ENCODE measurements at places on chromosomes 5 and 9.

DNA sequence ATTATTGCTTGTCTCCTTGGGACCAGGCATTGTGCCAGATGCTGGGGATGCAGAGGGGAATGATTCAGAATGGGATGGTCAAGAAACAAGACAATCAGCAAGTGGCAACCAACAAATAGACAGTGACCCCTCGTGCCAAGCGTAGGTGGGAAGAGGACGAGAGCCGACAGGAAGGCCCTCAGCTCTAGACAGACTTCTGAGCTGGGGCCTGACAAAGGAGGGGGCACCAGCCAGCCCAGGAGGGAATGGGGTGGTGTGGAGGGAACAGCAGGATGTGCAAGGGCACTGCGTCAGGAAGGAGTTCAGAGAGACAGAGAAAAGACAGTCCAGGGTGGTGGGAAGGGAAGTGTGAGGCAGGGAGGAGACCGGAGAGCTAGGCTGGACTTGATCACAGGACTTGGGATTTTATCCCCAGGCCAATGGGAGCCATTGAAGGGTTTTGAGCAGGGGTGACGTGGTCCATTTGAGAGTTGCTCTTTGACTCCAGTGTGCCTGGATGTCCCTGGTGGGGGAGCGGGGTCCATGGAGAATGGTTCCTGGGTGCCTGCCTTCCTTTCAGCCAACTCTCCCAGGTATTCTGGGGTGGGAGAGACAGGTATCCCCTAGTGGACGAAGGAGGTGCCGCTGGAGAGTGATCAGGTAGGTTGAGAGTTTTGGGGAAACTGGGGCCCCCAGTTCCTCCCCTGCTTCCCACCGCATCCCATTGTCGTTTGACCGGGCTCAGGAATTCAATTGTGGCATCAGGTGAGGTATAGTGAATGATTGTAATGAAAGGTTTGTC is 79.3 kb upstream of the ZNF618 start:
- H3K36me3 ChIP-seq = no peaks in the 10 kb centered on the region
- H3K4me1 ChIP-seq = no peaks in the 10 kb centered on the region
- H3K4me3 ChIP-seq = no peak overlapping the region

DNA sequence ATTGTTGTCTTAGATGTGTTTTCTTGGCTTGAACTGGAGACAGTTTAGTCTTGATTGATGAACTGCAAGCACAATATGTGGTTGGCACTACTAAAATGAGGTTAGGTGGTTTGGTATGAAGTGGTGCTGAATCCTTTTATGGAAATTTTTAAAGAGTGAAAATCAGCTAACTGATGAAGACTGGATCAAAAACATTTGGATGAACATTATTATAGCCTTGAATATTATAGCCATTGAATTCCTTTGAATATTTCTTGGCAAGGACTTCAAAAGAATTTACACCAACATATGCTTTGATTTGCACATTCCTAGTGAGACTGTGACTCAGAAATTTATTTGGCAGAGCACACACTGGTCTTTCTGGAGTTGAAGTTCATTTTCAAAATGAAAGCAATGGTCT is 318.3 kb downstream of the CHSY3 start:
- H3K36me3 ChIP-seq = no peaks in the 10 kb centered on the region
- no peak for DNase-seq
- H3K27ac ChIP-seq = no peak overlapping the region
- H3K4me1 ChIP-seq = no peaks in the 10 kb centered on the region
- no peak overlapping the region for H3K4me3 ChIP-seq

- H3K27me3 ChIP-seq = no peaks in the 10 kb centered on the region
- peaks cover 48% of the 10 kb centered on the region for H3K36me3 ChIP-seq
- no peak overlapping the region for H3K27ac ChIP-seq
- no peak for DNase-seq
- no peaks in the 10 kb centered on the region for H3K4me1 ChIP-seq
Observed at GRCh38 chr9:111914749-111915424, 18.3 kb downstream of the UGCG start.

DNA sequence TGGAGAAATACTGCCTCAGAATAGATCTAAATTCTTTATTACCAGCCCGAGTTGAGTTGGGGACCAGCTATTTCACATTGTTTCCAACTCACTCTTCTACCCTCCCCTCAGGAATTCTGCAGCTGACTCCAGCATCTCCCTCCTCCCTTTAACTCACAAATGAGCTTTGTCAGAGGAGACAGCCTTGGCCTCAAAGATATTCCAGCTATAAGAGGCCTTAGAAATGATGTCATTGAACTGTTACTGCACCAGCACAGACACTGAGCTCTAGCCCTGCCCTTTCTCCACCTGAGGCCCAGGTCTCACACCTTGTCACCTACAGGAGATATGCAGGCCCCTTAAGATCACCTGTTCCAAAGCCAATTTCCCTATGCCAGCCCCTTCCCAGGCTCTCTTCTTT is 78.4 kb upstream of the ATP10B start:
- H3K27me3 ChIP-seq = no peaks in the 10 kb centered on the region
- no peaks in the 10 kb centered on the region for H3K4me1 ChIP-seq
- H3K27ac ChIP-seq = no peak overlapping the region
- DNase-seq = no peak
- H3K36me3 ChIP-seq = no peaks in the 10 kb centered on the region

- no peaks in the 10 kb centered on the region for H3K36me3 ChIP-seq
- no peak for DNase-seq
- H3K4me3 ChIP-seq = no peak overlapping the region
- no peak overlapping the region for H3K27ac ChIP-seq
- no peaks in the 10 kb centered on the region for H3K27me3 ChIP-seq
- peaks cover 9% of the 10 kb centered on the region for H3K4me1 ChIP-seq
Observed at GRCh38 chr5:53319315-53319714, 161.1 kb upstream of the FST start.

GRCh38 chr9:119375892-119376291 is 6.7 kb upstream of the BRINP1 start:
- H3K4me3 ChIP-seq = no peak overlapping the region
- no peaks in the 10 kb centered on the region for H3K4me1 ChIP-seq
- no peaks in the 10 kb centered on the region for H3K36me3 ChIP-seq
- H3K27ac ChIP-seq = no peak overlapping the region

- no peak for DNase-seq
- no peaks in the 10 kb centered on the region for H3K36me3 ChIP-seq
- no peak overlapping the region for H3K27ac ChIP-seq
- H3K4me3 ChIP-seq = no peak overlapping the region
- peaks cover 30% of the 10 kb centered on the region for H3K4me1 ChIP-seq
Observed at GRCh38 chr5:127699416-127699815, 3.8 kb upstream of the CCDC192 start.

DNA sequence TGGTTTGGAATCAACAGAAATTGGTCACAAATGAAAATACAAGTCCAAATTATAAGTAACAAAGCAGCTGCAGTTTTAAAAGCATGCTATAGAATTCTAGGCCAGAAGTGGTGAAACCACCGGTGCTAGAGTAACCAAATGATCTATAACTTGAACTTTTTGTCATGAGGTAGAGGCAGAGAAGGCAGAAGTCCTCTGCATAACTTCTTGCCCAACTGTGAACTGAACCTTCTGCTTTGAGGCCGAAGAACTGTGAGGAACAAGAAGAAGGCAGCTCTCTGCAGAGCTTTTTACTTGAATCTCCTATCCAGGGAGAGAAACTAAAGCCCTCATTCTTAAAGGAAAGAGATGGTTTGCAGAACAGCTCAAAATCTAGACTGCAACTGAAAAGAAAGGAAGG is 36.2 kb upstream of the TENT2 start:
- no peaks in the 10 kb centered on the region for H3K36me3 ChIP-seq
- no peaks in the 10 kb centered on the region for H3K4me1 ChIP-seq
- H3K4me3 ChIP-seq = no peak overlapping the region
- no peaks in the 10 kb centered on the region for H3K27me3 ChIP-seq
- no peak overlapping the region for H3K27ac ChIP-seq

GRCh38 chr9:16120727-16121126 is 567.9 kb downstream of the CCDC171 start:
- H3K36me3 ChIP-seq = no peaks in the 10 kb centered on the region
- peaks cover 31% of the 10 kb centered on the region for H3K4me1 ChIP-seq
- no peak for DNase-seq
- no peak overlapping the region for H3K4me3 ChIP-seq
- H3K27ac ChIP-seq = peak overlapping the region; percentile 89

DNA sequence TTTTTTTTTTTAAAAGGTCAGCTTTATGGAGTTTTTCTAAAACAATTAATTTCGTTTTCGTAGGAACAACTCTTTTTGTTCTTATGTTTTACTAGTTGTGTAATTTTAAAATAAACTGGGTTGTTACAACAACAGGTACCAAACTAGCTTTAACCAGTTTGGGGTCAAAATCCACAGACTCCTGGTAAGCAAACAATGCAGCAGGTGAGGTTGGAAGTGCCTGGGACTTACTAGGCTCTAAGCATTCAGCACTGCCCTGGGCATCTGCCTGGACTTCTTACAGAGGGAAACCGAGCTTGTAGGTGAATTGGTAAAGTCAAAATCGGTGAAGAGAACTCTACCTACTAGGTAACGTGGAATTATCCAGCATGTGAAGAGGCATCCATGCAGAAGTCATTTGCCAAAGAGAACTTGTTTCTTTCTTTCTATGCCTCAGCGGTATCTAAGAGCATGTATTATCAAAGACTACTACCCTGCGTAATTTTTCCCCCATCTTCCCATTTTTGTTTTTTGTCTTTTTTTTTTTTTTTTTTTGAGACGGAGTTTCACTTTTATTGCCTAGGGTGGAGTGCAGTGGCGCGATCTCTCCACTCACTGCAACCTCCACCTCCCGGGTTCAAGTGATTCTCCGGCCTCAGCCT is 145.4 kb downstream of the KCTD16 start:
- DNase-seq = no peak
- H3K4me3 ChIP-seq = no peak overlapping the region
- peaks cover 4% of the 10 kb centered on the region for H3K27me3 ChIP-seq
- no peaks in the 10 kb centered on the region for H3K4me1 ChIP-seq
- H3K36me3 ChIP-seq = no peaks in the 10 kb centered on the region
- no peak overlapping the region for H3K27ac ChIP-seq

DNA sequence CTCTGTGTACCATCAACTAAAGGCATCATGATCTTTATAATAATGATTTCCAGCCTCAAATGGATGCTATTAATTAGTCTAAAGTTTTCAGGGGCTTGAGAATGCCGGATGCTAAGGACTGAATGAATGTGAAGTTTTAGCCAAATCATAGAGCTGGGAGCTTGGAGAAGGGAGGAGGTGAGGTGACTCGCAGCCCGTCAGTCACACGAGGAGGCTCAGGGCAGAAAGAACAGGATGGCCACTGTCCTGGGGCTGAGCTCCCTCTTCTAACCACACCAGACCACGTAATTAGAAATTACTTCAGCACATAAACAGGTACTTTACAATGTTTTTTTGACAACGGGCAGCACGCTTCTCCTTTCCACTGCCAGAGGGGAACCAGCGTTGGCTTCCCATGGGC is 222.6 kb downstream of the NPR3 start:
- no peak for DNase-seq
- no peaks in the 10 kb centered on the region for H3K4me1 ChIP-seq
- no peak overlapping the region for H3K27ac ChIP-seq
- no peak overlapping the region for H3K4me3 ChIP-seq
- H3K27me3 ChIP-seq = no peaks in the 10 kb centered on the region

- no peak overlapping the region for H3K27ac ChIP-seq
- no peak overlapping the region for H3K4me3 ChIP-seq
- no peak for DNase-seq
- H3K27me3 ChIP-seq = no peaks in the 10 kb centered on the region
- H3K36me3 ChIP-seq = no peaks in the 10 kb centered on the region
- H3K4me1 ChIP-seq = no peaks in the 10 kb centered on the region
Observed at GRCh38 chr5:124353016-124353415, 393.4 kb downstream of the ZNF608 start.

DNA sequence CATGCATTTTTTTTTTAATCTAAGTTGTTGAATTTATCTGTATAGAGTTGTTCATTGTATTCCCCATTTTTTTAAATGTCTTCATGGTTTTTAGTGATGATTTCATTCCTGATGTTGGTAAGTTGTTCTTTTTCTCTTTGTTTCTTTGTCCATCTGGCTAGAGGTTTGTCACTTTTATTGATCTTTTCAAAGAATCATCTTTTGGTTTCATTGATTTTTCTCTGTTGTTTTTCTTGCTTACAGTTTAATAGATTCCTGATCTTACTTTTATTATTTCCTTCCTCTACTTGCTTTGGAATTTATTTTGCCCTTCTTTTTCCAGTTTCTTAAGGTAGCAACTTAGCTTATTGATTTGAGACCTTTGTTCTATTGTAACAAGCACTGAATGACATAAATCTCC is 114.2 kb downstream of the AOPEP start:
- no peak for DNase-seq
- no peaks in the 10 kb centered on the region for H3K27me3 ChIP-seq
- H3K4me3 ChIP-seq = no peak overlapping the region
- H3K4me1 ChIP-seq = no peaks in the 10 kb centered on the region
- no peaks in the 10 kb centered on the region for H3K36me3 ChIP-seq

DNA sequence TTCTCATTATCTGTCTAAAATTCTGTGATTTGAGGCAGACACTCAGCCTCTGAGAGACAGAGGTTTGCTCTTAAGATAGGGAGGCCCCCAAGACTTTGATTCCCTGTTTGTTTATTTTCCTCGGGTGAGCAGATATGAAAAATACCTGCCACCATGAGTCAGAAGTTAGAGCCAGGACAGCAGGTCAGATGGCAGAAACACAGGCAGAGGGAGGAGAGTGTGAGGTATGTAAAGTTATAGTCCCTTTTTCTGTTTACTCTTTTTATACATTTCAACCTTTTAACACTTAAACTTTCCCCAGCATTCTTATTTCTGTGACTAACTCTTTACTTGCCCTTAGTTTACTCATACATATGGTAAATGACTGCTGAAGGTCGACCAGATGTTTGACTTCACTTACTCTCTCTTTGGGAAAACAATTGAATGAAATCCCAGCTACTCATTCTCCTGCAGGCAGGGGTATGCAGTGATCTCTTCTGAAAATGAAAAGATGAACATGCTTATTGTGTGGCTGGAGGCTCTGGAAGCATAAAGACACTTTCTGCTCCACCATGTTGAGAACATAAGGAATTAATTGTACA is 383.8 kb downstream of the NTRK2 start:
- no peaks in the 10 kb centered on the region for H3K36me3 ChIP-seq
- H3K27ac ChIP-seq = no peak overlapping the region
- H3K4me1 ChIP-seq = no peaks in the 10 kb centered on the region
- no peak overlapping the region for H3K4me3 ChIP-seq

- H3K4me3 ChIP-seq = no peak overlapping the region
- no peaks in the 10 kb centered on the region for H3K27me3 ChIP-seq
- no peaks in the 10 kb centered on the region for H3K36me3 ChIP-seq
Observed at GRCh38 chr5:95219411-95219810, 65.5 kb downstream of the MCTP1 start.

GRCh38 chr5:16585041-16585667 is 31.6 kb downstream of the RETREG1 start:
- H3K36me3 ChIP-seq = no peaks in the 10 kb centered on the region
- DNase-seq = no peak
- H3K27ac ChIP-seq = no peak overlapping the region
- peaks cover 5% of the 10 kb centered on the region for H3K27me3 ChIP-seq
- no peaks in the 10 kb centered on the region for H3K4me1 ChIP-seq

DNA sequence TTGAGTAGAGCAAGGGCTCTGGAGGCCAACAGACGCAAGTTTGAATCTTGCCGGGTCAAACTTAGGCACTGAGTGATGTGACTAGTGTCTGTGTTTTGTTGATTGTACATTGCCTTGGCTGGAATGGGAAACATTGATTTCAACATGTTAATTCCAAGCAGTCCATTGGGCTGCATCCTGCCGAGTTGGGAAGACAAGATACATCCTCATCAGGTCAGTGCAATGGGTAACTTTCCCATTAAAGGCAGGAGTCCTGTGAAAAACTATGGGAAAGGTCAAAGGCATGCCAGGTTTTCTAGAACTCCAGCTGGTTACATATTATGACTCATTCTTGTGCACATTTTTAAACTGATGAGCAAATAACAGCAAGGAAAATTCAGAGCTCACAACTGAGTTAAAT is 126.5 kb upstream of the ABCA1 start:
- DNase-seq = no peak
- H3K36me3 ChIP-seq = no peaks in the 10 kb centered on the region
- H3K27me3 ChIP-seq = no peaks in the 10 kb centered on the region
- peak overlapping the region; percentile 11 for H3K27ac ChIP-seq

Measured in SJSA1 (cell line).